ENCODE measurements at places on chromosomes 6 and 20.
A peak's percentile ranks its signal among the peaks of the same experiment; 100 is the strongest.

- peak overlapping the region; percentile 7 for H3K27ac ChIP-seq
- peak overlapping the region; percentile 13 for H3K4me3 ChIP-seq
These were observed 3.2 kb downstream of the RBM38 start for GRCh38 chr20:57394121-57395082.

GRCh38 chr6:158086504-158087223 lies 81.4 kb downstream of the SERAC1 start:
- no peaks in the 10 kb centered on the region for H3K36me3 ChIP-seq
- H3K27me3 ChIP-seq, result no peaks in the 10 kb centered on the region
- peaks cover 8% of the 10 kb centered on the region for H3K4me1 ChIP-seq
- H3K27ac ChIP-seq, result peak overlapping the region; percentile 98
- H3K4me3 ChIP-seq, result no peak overlapping the region

GRCh38 chr6:169969372-169970099 lies 218.1 kb downstream of the ERMARD start:
- H3K4me1 ChIP-seq, result no peaks in the 10 kb centered on the region
- peak; percentile 17 for DNase-seq
- H3K4me3 ChIP-seq, result no peak overlapping the region
- H3K27me3 ChIP-seq, result no peaks in the 10 kb centered on the region
- no peak overlapping the region for H3K27ac ChIP-seq
- no peaks in the 10 kb centered on the region for H3K36me3 ChIP-seq

- no peak overlapping the region for H3K4me3 ChIP-seq
- no peak overlapping the region for H3K27ac ChIP-seq
These were observed 159.8 kb upstream of the PRDM1 start for GRCh38 chr6:105926318-105926717.

DNA sequence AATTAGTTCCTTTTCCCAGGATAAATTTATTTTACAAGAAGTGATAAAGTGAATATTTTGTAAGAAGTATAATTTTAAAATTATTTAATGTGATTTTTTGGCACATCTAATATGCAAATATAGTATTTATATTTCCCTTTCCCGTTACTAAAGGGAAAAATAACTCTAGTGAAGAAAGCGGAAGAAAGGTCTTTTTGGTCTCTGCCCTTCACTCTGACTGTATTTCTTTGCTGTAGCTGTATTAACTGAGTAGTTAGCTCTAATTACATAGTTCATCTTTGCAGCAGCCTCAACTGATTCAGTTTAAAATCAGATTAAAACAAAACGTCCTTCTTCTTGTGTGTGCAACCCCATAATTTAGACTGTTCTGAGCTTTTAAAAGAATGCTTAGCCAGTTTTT lies 57.4 kb upstream of the RNF144B start:
- H3K4me1 ChIP-seq, result no peaks in the 10 kb centered on the region
- H3K36me3 ChIP-seq, result no peaks in the 10 kb centered on the region
- H3K27me3 ChIP-seq, result no peaks in the 10 kb centered on the region

GRCh38 chr20:47356220-47356525 lies 326 bp downstream of the ZMYND8 start:
- H3K27me3 ChIP-seq, result no peaks in the 10 kb centered on the region
- H3K4me1 ChIP-seq, result peaks cover 50% of the 10 kb centered on the region
- no peaks in the 10 kb centered on the region for H3K36me3 ChIP-seq

DNA sequence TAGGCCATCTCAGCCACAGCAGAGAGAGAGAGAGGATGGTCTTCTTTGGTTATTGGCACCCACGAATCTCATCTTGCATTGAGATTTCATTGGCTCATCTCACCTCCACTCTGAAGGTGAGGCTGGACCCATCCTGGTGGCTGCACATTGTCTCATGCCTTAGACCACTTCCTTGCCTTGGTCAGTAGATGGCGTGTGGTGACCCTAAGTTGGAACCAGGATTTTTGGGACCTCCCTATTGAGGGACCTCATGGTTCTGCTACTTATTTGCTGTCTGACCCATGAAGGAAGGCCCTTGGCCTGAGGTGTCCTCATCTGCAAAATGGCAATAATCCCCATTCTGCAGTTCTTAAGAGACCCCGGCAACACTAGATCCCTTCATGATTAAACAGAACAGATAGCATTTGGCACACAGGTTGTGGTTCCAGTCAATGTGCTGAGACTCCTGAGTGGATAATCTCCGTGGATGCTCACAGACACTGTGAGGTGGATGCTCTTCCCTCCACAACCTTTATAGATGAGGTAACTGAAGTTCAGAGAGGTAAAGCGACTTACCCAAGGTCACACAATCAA lies 21.5 kb upstream of the AAR2 start:
- no peaks in the 10 kb centered on the region for H3K36me3 ChIP-seq
- H3K4me1 ChIP-seq, result peaks cover 2% of the 10 kb centered on the region
- H3K27ac ChIP-seq, result no peak overlapping the region
- DNase-seq, result no peak

- no peak overlapping the region for H3K4me3 ChIP-seq
- no peaks in the 10 kb centered on the region for H3K27me3 ChIP-seq
- no peak overlapping the region for H3K27ac ChIP-seq
- no peaks in the 10 kb centered on the region for H3K36me3 ChIP-seq
- DNase-seq, result no peak
These were observed 499.4 kb upstream of the NOX3 start for GRCh38 chr6:155955038-155955437.

- H3K27me3 ChIP-seq, result no peaks in the 10 kb centered on the region
- no peaks in the 10 kb centered on the region for H3K36me3 ChIP-seq
- DNase-seq, result no peak
- H3K4me3 ChIP-seq, result no peak overlapping the region
- H3K4me1 ChIP-seq, result no peaks in the 10 kb centered on the region
These were observed 23.2 kb upstream of the FOXP4 start for GRCh38 chr6:41522780-41523548.

- H3K27me3 ChIP-seq, result no peaks in the 10 kb centered on the region
- DNase-seq, result peak; percentile 49
- peaks cover 7% of the 10 kb centered on the region for H3K4me1 ChIP-seq
- no peaks in the 10 kb centered on the region for H3K36me3 ChIP-seq
- peak overlapping the region; percentile 83 for H3K27ac ChIP-seq
These were observed 180.7 kb downstream of the TBXT start for GRCh38 chr6:165986914-165987482.

GRCh38 chr20:24783631-24784492 lies 165.2 kb upstream of the CST7 start:
- H3K36me3 ChIP-seq, result no peaks in the 10 kb centered on the region
- no peak overlapping the region for H3K4me3 ChIP-seq
- H3K27me3 ChIP-seq, result no peaks in the 10 kb centered on the region
- H3K4me1 ChIP-seq, result no peaks in the 10 kb centered on the region
- DNase-seq, result no peak

DNA sequence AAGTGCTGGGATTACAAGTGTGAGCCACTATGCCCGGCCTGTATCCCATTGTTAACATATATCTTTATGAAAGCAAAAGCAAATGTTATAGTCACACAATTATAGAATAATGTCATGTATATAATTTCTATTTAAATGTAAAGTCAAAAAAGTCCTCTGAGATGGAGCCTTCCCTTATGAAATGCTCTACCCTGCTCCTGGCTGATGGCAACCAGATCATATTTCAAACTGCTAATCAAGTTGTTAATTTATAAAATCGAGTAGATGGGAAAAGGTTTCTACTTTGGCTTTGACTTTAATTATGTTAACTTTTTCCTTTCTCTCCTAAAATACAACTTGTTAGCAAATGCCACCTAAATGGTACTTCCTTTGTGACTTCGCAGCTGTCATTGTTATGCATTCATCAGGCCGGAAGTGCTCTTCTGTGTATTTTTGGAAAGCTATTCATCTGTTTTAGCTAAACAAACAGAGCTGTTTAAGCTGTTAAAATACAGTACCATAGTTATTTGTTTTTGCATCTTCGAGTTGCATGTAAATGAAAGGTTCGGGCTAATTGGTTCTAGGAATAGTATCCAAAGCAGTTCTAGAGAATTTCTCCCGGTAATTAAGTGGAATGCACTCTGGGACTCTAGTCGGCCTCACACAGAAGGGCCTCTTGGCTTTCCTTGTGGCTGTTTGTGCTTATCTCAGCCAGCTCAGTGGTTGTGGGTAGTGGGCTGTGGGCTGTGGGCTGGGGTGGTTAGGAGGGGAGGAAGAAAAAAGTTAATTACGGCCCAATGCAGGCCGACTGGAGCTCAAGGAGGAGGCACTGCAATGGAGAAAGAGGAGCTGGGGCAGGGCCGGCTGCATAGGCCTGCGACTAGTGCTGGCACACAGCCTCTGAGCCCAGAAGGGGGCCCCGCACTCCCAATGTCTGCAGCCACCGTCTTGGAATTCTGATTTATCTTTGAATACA lies 34.8 kb downstream of the SLC35D3 start:
- no peak overlapping the region for H3K27ac ChIP-seq
- H3K4me3 ChIP-seq, result no peak overlapping the region
- DNase-seq, result no peak

- no peak overlapping the region for H3K4me3 ChIP-seq
- H3K36me3 ChIP-seq, result no peaks in the 10 kb centered on the region
- DNase-seq, result no peak
- H3K27ac ChIP-seq, result no peak overlapping the region
These were observed 4.5 kb downstream of the NRN1 start for GRCh38 chr6:6002005-6002847.

GRCh38 chr6:53721766-53722165 lies 56.2 kb upstream of the KLHL31 start:
- no peak for DNase-seq
- no peaks in the 10 kb centered on the region for H3K27me3 ChIP-seq
- H3K27ac ChIP-seq, result no peak overlapping the region

DNA sequence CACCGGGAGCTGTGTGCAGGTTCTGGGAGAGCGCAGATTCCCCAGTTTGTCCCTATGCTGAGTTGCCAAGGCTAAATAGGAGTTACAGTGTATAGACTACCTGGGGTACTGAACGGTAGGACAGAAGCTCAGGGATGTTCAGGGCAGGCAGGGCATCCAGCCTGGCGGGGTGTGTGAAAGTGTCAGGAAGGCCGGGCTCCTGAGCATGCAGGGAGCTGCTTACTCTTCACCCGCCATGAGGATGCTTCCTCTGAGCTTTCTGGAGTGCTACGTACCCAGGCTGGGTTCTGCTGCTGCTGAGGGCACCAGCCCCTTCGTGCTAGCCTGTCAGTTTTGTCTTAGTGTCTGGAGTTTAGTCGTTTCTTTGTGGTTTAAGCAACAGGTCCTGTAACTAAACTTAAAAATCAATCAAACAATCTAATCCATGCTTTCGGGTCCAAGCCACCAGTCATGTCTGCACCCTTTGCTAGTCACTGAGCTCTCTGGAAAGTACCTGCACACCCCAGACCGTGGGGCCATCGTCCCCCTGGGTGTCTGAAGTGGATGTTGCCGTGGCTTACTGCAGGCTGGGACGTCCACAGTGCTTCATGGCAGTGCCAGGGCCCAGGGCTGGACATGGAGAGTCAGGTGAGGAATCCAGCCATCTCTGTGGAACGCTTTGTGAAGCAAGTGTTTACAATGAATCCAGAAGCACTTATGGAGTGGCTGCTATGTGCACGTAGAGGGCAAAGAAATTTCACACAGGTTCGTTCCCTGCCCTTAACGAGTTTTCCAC lies 220.3 kb upstream of the SNX9 start:
- H3K27me3 ChIP-seq, result no peaks in the 10 kb centered on the region
- H3K4me1 ChIP-seq, result no peaks in the 10 kb centered on the region
- H3K4me3 ChIP-seq, result no peak overlapping the region
- H3K27ac ChIP-seq, result no peak overlapping the region
- H3K36me3 ChIP-seq, result no peaks in the 10 kb centered on the region

GRCh38 chr6:82030301-82030700 lies 217.2 kb downstream of the IBTK start:
- DNase-seq, result no peak
- no peak overlapping the region for H3K27ac ChIP-seq
- peaks cover 4% of the 10 kb centered on the region for H3K4me1 ChIP-seq

DNA sequence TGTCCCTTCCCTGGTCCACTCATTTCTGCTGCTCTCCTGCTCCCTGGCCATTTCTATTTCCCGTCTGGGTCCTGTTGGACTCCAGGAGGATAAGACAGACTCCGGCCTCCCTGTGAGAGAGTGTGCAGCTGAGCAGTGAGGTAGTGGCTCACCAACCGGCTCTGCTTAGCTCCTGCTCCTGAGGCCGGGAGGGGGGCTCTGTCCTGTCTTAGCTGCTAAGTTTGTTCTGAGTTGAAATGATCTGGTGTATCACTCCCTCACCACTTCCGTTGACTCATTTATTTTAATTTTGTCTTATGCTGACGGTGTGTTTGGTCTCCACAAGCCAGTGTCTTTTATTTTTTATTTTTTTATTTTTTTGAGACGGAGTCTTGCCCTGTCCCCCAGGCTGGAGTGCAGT lies 148.5 kb upstream of the PDE10A start:
- H3K36me3 ChIP-seq, result no peaks in the 10 kb centered on the region
- no peak overlapping the region for H3K27ac ChIP-seq
- no peaks in the 10 kb centered on the region for H3K27me3 ChIP-seq
- H3K4me1 ChIP-seq, result no peaks in the 10 kb centered on the region
- no peak for DNase-seq

DNA sequence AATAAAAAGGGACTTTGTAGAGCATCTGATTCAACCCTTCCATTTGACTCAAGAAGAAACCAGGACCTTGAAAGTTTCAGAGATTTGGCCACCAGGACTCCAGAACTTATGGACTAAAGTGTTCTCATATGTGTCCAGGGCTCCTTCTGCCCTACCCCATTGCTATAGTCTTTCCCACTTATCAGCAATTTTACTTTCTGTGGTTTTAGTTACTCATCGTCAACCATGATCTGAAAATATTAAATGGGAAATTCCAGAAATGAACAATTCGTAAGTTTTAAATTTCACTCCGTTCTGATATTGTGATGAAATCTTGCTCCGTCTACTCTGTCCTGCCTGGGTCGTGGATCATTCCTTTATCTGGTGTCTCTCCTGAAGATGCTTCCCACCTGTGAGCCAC lies 259.8 kb downstream of the PHACTR1 start:
- H3K27me3 ChIP-seq, result no peaks in the 10 kb centered on the region
- no peaks in the 10 kb centered on the region for H3K36me3 ChIP-seq
- H3K27ac ChIP-seq, result no peak overlapping the region
- DNase-seq, result no peak

DNA sequence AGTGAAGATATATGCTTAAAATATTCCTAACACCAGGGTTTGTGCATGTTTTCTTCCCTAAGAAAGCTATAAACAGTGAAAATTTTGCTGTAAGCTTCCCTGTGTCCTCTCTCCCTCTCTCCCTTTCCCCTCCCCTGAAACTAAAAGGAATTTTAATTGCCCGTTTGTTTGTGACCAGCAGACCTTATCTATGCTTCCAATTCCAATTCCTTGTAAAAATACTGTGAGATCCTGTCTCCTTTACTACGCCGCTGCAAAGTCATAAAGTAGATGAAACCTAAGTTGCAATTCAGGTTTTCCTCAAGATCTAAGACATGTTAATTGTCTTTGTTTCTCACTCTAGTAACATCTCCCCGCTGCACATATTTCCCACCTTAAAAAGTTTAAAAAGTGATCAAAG lies 82.3 kb downstream of the DNAH8 start:
- no peak overlapping the region for H3K27ac ChIP-seq
- no peak overlapping the region for H3K4me3 ChIP-seq
- H3K4me1 ChIP-seq, result no peaks in the 10 kb centered on the region
- no peak for DNase-seq
- H3K27me3 ChIP-seq, result no peaks in the 10 kb centered on the region
- no peaks in the 10 kb centered on the region for H3K36me3 ChIP-seq

DNA sequence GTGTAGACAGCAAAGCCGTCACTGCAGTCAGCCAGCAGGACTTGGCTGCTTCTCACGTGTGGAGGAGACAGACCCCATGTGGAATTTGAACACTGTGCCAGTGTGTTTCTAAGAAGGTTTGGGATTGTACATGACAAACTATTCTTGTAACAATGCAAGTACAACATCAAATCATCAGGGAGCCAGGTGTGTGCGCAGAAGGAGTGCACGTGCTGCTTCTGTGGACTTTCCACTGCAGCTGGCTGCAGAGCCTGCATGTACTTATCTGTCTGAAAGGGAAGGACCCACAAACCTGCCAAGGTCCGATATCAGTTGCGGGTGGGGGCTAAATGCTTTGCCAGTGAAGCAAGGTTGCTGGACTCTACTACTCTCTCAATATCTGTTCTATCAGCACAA lies 211.6 kb downstream of the WDR27 start:
- H3K4me3 ChIP-seq, result no peak overlapping the region
- H3K27ac ChIP-seq, result no peak overlapping the region
- peaks cover 5% of the 10 kb centered on the region for H3K4me1 ChIP-seq
- H3K36me3 ChIP-seq, result no peaks in the 10 kb centered on the region
